Midbrain (tissue), 1 donor: ENCODE measurements at places on chromosomes 4 and X.
A peak's percentile ranks its signal among the peaks of the same experiment; 100 is the strongest.

GRCh38 chr4:128715616-128716015 is 93.9 kb upstream of the JADE1 start:
- no peak for DNase-seq

GRCh38 chrX:20412871-20413486 is 146.3 kb upstream of the RPS6KA3 start:
- DNase-seq, result no peak

GRCh38 chr4:60663769-60664168 is 536.4 kb upstream of the ADGRL3 start:
- no peak for DNase-seq

DNA sequence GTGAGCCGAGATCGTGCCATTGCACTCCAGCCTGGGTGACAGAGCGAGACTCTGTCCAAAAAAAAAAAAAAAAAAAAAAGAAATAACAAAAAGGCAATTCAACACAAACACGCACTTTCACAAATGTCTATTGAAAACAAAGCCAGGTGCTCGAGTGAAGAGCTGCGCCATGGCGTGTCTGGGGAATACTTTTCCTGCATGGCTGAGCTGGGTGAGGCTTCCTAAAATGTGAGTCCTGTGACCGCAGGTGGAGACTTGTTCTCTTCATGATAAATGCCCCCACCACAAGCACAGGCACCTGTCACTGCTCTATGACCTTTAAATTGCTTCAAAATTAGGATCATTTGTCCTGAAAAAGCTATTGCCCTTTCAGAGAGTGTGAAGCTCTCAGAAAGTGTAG is 4.0 kb upstream of the ABLIM2 start:
- no peak for DNase-seq

- DNase-seq, result no peak
Observed at GRCh38 chr4:48853604-48854394, 22.9 kb downstream of the OCIAD1 start.

DNA sequence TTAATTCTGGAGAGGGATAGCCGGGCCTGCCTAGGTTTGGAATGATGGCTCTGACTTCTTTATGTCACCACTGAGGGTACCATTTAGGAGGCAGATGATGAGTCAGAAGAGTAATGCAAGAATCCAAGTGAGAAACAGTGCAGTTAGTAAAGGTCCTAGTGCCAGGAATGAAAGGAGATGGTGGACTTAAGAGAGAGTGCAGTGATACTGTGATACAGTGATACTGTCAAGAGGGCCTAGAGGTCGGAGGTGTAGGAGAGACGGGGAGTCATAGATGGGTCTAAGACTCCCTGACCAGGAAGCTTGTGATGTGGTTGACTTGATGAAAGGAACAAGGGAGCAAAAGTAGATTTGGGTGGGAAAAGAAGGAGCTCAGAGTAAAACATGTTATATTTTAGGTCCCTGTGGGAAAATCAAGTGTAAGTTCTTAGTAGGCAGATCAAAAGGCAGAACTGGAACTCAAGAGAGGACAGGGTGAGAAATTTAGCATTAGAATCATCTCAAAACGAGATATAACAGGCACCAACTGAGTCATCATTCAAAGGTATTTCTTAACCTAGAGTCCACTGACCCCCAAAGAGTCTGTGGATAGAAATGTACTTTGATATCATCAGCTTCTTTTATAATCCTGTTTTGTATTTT is 85.0 kb downstream of the NFKB1 start:
- no peak for DNase-seq

DNA sequence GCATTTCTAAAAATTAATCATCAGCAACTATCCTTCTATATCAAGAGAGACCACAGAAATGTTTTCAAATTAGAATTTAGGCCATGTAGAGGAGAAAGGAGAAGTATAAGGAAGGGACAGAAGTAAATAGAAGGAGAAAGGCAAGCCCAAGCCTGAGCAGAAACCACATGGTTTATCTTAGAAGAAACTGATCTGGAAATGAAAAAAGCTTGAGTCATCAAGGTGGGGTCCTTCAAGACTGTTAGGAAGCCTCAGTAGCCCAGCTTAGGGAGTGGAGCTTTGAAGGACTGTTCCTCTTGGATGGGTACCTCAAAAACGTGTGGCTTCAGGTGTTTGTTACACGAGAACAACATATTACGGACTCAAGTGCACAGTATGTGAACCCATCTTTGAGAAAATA is 4.5 kb downstream of the BMX start:
- DNase-seq, result no peak

- DNase-seq, result no peak
Observed at GRCh38 chr4:107862658-107863057, 37.9 kb downstream of the SGMS2 start.

DNA sequence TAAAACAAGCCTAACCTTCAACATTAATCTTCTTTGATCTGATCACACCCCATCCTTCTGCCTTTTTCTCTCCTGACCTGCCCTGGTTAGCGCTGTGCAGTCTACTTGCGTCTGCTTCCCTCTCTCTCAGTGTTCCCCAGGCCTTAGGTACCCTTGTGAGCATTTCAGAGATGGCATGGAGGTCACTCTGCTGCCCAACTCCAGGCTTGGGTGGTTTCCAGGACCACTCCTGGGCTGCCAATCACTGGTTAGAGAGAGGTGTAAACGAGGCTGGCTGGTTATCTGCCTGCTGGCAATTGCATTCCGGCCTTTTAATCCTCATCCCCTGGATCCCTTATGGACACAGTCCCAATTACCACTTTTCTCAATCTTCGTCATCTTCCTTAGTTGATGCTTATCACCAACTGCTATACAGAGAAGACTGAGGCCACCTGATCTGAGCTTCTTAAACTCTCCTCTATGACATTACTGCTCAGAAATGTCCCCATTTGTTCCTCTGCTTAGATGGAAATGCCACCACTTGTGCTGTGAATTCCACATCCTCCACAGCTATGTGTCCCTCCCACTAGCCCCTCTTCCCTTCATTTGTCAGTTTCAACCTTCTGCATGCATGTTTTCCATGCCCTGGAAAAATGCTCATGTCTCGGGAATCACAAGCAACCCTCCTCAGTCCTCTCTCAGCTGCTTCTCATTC is 29.0 kb upstream of the BCLAF3 start:
- DNase-seq, result no peak

DNA sequence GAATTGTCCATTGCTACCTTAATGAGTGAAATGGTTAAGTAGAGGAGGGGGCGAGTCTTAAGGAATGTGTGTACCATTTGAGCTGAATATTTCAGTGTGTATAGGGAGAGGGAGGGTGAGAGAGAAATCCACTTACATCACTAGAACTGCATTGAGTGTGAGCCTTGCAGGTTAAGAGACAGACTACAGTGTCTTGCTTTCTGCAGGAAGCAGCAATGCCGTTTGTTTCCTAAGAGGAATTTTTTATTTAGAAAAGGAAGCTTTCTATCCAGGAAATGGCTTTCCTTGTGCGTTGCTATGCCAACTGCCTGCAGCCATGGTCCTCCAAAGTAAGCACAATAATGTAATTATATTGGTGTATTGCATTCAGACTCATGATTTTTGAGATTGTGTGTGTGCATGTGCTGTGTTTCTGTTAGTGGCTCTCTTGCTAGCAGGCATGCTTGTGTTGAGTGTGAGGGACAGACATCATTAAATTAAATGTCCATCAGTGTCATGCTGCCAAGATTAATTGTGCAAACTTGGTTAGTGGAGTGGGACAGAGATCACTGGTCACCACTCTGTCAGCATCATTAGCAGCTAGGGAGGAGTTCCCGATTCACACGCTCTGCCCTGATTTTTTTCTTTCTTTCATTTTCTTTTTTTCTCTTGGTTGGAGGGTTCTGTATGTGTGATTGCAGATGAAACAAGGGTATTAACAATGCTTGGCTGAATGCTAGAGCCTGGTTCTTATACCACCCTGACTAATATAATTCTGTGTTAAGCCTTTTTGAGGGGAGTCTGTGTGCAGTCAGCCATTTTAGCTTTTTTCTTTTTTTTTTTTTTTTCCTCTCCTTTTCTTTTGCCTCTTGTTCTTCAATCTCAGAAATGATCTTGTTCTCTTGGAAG is 164.3 kb downstream of the RAPGEF2 start:
- DNase-seq, result peak; percentile 74

DNA sequence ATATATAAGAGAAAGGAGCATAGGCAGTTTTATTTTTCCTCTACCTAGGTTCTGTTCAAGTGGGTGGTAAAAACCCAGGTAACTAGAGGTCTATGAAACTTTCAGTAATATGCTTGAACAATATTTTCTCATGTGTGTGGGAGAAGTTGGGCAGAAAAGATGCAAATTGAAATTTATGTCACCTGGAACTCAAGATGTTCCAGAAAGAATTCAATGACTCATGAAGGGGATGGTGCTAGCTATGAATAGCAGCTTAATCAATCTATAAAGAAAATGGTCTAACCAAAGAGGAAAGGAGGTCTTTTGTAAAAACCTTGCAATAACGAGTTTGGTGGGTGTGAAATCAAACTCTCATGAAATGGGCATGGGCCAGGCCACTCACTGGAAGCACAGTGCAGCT is 263.8 kb downstream of the INPP4B start:
- no peak for DNase-seq

DNA sequence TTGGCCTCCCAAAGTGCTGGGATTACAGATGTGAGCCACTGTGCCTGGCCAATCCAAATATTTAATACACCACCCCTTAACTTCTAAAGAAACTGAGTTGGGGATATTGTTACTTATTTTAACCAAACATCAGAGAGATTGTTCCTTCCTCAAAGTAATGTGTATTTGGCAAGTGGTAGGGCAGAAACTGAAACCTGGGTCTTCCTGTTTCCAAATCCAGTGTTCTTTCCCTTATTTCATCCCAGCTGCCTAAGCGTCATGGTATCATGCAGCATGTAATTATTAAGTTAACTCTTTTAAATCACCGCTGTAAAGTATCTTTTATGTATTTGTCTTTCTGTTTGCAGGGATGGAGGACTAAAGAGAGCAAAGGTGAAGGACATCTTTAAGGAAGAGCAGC is 68.4 kb downstream of the GPAT3 start:
- no peak for DNase-seq

DNA sequence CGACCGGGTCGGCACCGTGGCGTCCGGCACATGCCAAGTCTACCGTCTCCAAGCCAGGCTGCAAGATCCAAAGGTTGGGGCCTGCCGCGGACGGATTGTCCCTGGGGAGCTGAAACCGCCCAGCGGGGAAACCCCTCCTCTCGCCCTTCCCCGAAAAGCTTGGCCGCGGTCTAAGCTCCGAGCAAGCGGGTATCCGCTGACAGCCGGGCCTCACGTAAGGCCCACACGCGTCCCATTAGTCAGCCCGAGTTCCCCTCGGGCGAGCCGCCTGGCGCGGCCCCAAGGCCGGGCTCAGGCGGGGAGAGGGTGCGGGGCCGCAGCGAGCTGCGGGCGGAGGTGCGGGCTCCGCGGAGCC is 6.8 kb upstream of the BCOR start:
- no peak for DNase-seq
